ENCODE measurements at places on chromosomes 3 and 15.

GRCh38 chr15:60411774-60412425 lies 14.1 kb upstream of the ANXA2 start:
- no peak for DNase-seq

GRCh38 chr3:71503525-71504249 lies 79.8 kb downstream of the FOXP1 start:
- DNase-seq: no peak

DNA sequence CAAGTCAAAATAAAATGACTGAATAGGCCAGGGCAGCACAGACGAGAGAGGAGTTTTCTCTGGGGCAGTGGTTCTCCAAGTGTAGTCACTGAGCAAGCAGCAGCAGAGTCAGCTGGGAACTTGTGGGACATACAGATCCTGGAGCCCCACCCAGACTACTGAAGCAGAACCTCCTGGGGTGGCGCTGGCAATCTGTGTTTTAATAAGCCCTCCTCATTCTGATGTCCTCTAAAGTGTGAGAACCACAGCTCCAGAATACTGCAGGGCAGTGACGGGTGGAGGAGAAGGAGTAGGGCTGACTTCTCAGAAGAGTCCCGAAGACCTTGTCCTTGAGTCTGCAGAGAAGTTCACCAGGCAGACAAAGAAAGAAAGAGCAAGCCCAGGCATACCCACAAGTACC lies 251.3 kb upstream of the HES1 start:
- no peak for DNase-seq

- DNase-seq: no peak
These were observed 25.5 kb downstream of the CHP1 start for GRCh38 chr15:41256577-41257038.

DNA sequence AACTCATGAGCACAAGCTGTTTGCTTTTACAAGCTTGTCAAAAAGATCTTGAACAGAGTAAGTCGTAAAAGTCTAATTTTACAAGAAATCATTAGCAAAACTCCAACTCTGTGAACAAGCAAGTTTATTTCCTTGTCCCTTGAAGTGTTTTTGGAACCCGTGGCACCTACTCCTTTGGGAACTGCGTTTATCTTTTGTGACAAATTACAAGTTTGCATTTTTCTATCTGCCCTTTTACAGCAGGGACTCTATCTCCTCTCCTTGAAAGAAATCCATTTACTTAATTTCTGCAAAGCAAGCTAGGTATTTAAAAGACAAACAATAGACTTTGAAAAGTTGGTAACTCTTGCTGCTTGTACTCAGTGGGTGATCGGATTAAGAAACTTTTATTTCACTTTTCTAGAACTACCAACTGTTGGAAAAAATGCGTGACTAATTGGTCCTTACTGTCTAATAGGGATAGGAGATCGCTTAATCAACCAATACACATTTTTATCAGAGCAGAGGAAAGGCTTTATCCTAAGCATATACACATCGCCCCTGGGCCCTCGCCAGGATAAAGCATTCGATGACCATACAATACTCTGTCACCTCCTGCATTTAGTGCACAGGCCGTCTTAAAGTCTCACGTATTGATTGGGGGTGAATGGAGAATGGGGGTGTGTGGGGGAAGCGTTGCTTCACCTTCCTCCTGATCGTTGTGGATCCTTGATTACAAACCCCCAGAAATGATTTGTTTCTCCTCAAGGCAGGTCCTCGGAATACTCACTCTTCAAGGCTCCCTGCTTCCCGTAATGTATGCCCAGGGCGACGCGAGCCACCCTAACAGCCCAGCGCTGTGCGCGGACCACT lies 1.7 kb downstream of the PRTG start:
- no peak for DNase-seq

Measured in activated T-cell treated with anti-CD3 and anti-CD28 coated beads, Interleukin-2, amount 50 U/mL, for 72 hours (primary cell).